ENCODE measurements at places on chromosomes 4 and X.

DNA sequence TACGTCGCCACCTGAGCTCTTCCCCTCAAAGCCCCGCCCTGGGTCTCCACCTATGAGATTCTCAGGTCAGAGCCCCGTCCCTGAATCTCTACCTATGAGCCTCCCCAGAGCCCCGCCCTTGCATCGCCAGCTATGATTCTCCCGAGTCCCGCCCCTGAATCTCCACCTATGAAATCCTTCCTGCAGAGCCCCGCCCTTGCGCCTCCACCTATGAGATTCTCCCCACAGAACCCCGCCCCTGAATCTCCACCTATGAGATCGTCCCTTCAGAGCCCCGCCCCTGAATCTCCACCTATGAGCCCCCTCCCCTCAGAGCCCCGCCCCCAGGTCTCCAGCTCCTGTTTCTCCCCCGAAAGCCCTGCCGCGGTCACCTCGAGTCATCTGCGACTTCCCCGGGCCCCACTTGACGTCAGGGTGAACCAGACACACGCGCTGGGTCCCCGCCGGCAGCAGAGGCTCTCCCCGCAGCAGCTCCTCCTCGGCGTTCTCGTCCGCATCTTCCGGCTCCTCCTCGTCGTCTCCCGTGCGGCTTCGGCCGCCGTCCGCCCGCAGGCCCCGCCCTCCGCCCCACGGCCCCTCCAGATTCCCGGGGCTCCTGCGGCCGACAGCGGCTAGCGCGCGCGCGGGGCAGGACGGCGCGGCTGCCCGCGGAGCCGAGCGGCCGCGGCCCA is 393 bp downstream of the GTPBP6 start:
- peak; percentile 95 for DNase-seq

DNA sequence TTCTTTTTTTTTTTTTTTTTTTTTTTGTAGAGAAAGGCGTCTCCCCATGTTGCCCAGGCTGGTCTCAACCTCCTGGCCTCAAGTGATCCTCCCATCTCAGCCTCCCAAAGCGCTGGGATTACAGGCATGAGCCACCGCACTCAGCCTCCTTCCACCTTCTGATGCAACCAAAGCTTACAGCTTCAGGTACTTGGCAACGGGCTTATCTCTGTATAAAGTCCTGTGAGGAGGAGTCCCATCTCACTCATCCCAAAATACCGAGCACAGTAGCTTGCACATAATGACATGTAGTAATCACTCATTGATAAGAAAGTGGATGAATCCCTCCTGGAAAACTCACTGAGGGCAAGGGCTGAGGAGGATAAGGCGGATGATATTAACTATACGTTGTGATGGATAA is 19.1 kb downstream of the IRF2 start:
- no peak for DNase-seq

GRCh38 chr4:183506389-183506735 is 1.5 kb downstream of the ING2 start:
- no peak for DNase-seq

GRCh38 chr4:89269121-89269666 is 38.4 kb downstream of the GPRIN3 start:
- DNase-seq: no peak

- DNase-seq: no peak
These were observed 56.7 kb upstream of the TMEM131L start for GRCh38 chr4:153409412-153409811.

Measured in CD4-positive, alpha-beta T cell (primary cell).